ENCODE measurements at places on chromosomes 11 and 22.

DNA sequence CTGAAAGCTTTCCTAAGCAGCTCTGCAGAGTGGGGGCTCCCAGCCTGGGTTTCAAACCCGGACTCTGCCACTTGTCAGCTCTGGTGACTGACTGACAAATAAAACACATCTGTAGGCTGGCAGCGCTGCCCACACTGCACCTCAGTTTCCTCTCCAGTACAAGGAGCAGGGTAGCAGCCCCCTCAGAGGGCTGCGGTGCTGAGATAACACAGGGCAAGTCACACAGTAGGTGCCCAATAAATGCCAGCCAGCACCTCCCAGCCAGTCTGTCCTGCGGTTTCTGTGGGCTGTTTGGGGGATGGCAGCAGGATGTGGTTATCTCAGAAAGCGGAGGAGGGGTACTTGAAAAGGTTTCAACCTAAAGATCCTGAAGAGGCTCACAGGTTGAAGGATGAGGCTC, 1.5 kb downstream of the SYT12 start:
- DNase-seq, result no peak

- no peak for DNase-seq
These were observed 1.4 kb upstream of the SYVN1 start for GRCh38 chr11:65135633-65136145.

DNA sequence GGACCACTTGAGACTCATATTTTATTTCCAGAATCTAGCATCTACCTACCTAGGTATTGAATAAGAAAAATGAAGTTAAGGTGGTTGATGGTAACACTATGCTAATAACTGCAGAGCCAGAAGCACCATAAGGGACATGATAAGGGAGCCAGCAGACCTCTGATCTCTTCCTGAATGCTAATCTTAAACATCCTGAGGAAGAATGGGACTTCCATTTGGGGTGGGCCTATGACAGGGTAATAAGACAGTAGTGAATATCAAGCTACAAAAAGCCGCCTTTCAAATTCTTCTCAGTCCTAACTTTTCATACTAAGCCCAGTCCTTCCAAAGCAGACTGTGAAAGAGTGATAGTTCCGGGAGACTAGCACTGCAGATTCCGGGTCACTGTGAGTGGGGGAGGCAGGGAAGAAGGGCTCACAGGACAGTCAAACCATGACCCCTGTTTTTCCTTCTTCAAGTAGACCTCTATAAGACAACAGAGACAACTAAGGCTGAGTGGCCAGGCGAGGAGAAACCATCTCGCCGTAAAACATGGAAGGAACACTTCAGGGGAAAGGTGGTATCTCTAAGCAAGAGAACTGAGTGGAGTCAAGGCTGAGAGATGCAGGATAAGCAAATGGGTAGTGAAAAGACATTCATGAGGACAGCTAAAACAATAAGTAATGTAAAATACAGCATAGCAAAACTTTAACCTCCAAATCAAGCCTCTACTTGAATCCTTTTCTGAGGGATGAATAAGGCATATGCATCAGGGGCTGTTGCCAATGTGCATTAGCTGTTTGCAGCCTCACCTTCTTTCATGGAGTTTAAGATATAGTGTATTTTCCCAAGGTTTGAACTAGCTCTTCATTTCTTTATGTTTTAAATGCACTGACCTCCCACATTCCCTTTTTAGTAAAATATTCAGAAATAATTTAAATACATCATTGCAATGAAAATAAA, 2.1 kb downstream of the HBB start:
- DNase-seq, result no peak

GRCh38 chr11:69227271-69227670, 66.7 kb upstream of the MYEOV start:
- no peak for DNase-seq

- no peak for DNase-seq
These were observed 4.3 kb downstream of the UBQLN3 start for GRCh38 chr11:5505363-5506048.

Measured in dermis blood vessel endothelial cell (primary cell).